ENCODE measurements at places on chromosomes 16 and 17.

- no peak for DNase-seq
Observed at GRCh38 chr16:83813823-83814658, 6.3 kb downstream of the HSBP1 start.

DNA sequence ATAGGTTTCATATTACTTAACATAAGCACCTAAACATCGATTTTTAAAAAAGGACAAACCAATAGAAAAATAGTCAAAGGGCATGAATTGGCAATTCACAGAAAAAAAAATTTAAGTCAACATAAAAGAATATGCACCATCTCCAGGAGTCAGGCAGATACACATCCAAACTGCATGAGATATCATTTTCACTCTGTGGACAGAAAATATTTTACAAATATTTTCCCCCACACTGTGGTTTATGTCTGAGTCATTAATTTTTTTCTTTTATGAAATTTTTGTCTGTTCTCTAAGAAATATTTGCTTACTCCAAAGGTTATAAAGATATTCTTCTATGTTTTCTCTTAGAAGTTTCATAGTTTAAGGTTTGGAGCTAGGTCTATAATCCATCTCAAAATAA is 74.4 kb upstream of the DNAH17 start:
- no peak for DNase-seq

DNA sequence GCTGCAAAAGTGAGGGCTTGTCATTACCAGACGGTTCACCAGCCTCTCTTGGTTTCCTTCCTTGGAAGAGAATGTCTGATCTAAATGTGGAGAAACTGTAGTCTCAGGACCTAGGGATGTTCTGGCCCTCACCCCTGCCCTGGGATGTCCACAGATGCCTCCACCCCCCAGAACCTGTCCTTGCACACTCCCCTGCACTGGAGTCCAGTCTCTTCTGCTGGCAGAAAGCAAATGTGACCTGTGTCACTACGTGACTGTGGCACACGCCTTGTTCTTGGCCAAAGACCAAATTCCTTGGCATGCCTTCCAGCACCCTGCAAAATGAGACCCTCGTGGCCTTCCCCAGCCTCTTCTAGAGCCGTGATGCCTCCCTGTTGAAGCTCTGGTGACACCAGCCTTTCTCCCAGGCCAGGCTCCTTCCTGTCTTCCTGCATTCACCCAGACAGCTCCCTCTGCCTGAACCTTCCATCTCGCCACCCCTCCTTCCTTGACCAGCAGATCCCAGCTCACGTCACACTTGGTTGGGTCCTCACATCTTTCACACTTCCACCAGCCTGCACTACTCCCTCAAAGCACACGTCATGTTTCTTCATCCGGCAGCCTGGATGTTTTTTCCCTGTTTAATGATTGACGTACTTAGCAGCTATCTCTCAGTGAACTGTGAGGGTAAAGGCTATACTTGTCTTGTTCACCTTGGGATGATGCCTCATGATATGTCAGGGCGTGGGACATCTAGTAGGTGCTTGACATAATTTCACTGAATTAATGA is 4.3 kb downstream of the ZNF768 start:
- DNase-seq: no peak

GRCh38 chr17:80566054-80566400 is 21.4 kb downstream of the RPTOR start:
- DNase-seq: no peak

GRCh38 chr16:67528222-67528869 is at the start of gene RIPOR1:
Gene RIPOR1 (plus strand): TSS chr16:67528829. CDS start chr16:67538447, 9,618 bp downstream.
- no peak for DNase-seq

- DNase-seq: no peak
Observed at GRCh38 chr17:82866590-82867191, 26.9 kb upstream of the ZNF750 start.

DNA sequence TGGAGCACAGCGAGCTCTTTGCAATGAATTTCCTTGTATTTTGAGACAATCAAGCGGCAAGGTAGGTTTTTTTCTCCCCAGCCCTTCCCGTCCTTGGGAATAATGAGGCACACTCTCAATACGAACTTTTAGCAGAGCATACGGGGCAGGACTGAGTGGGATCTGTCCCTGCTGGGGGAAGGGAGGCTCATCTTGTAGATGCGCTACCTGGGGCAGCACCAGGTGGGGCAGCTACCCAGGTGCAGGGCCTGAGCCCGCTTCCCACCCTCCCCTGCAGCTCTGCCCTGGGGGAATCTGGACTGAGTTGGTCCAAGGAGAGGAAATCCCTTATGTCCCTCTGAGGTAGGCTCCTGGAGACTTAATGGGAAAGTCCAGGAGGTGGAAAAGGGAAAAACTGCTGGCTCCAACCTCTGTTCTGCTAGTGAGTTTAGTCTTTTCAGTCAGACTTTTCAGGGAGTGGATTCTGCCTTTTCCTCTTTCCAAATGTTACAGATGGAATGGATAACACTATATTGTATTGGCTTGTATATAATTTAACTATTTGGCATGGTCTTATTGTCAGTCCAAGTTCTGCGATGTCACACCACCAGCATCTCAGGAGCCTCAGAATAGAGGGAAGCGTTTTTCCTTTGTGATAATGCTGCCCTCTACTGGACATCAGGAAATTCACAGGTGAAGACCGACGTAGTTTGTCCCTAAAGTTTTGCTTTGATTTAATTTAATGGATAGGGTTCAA is 9.6 kb upstream of the CES1 start:
- DNase-seq: no peak

DNA sequence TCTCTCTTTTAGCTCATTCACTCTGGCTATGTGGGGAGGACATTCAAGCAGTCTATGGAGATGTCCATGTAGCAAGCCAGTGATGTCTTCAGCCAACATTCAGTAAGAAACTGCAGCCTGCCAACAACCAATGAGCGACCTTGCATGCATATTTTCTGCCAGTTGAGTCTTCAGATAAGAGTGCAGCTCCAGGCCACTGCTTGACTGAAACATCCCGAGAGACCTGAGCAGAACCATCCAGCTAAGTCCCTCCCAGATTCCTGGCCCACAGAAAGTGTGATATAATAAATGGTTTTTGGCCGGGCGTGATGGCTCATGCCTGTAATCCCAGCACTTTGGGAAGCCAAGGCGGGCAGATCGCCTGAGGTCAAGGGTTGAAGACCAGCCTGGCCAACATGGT is 10.5 kb upstream of the C17orf58 start:
- no peak for DNase-seq

GRCh38 chr16:23298290-23298915 is 3.7 kb upstream of the SCNN1B start:
- no peak for DNase-seq

GRCh38 chr17:81720267-81721071 is 8.4 kb downstream of the SLC25A10 start:
- DNase-seq: no peak

- DNase-seq: no peak
Observed at GRCh38 chr17:69423450-69423849, 9.0 kb downstream of the MAP2K6 start.

- no peak for DNase-seq
Observed at GRCh38 chr17:68053231-68054013, 17.9 kb downstream of the KPNA2 start.

DNA sequence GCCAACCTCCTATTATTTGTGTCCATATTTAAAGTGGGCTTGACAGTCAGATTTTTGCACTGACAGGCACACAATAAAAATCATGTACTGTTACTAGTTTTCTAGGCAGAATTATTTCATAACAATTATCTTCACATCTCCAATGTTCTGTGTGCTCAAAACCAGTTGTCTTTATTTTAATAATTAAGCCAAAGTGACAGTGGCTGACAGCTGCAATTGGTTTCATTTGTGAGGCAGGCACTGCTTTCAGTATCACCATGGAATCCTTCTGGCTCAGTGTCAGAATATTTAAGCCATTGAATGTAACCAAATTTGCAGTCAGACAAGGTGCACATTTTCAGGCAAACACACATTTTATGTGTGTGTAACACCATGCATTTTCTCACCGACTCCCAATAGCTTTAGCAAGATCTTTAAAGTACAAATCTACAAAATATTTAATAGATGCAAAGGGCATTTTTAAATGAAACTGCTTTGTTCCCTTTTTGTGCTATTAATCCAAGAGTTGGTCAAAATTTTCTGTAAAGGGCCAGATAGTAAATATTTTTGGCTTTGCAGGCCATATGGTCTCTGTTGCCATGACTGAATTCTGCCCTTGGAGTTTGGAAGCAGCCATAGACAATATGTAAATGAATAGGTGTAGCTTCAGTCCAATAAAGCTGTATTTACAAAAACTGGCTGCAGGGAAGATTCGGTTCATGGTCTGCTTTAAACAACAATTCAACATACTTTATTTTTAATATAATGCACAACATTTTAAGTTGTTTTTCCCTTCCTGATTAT is 486.0 kb downstream of the KCNJ2 start:
- DNase-seq: no peak

DNA sequence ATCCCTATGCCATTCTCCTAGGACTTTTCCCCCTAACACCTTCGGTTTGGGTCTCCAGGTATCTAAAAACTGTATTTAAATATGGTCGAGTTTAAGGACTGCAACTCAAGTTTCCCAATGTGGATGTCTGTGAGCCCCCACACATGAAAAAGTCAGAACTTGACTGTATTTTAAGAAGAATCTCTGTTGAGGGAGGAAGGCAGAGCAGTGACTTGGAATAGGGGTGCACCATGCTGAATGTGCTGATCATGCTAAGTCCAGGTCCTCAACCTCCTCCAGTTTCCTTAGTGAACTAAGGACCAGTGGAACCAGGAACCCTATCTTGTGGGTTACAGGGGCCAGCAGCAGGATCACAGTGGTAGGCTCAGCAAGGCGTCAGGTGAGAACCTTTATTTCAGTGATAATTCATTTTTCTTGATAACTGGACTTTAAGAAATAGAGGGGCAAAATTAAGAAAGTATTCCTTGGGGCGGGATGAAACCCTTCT is 19.5 kb downstream of the GRB7 start:
- DNase-seq: no peak

GRCh38 chr17:42681976-42682721 is at the start of gene CNTNAP1:
Gene CNTNAP1 (plus strand): TSS chr17:42682531. CDS start chr17:42682830, 299 bp downstream.
- DNase-seq: no peak

- DNase-seq: no peak
Observed at GRCh38 chr17:35241520-35241919, 1.4 kb upstream of the SLFN5 start.

DNA sequence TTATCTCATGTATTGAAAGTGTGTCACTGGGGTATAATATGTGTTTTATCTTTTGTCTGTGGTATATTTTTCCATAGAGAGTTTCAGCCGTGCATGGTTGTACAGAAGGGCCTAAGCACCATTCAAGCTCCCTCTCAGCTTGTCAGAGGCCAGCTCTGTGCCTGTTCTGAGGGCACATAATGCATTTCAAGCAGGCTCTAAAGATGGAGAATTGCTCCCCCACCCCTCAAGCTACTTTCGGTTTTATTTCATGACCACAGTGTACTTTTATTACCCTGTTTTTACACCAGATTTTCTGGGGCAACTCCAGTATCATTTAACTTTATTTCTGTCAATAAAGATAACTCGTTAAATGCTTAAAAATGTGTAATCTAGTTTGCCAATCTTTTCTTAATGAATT is 131.7 kb downstream of the SHISA6 start:
- DNase-seq: no peak
